ENCODE measurements at places on chromosomes 13 and 19.

DNA sequence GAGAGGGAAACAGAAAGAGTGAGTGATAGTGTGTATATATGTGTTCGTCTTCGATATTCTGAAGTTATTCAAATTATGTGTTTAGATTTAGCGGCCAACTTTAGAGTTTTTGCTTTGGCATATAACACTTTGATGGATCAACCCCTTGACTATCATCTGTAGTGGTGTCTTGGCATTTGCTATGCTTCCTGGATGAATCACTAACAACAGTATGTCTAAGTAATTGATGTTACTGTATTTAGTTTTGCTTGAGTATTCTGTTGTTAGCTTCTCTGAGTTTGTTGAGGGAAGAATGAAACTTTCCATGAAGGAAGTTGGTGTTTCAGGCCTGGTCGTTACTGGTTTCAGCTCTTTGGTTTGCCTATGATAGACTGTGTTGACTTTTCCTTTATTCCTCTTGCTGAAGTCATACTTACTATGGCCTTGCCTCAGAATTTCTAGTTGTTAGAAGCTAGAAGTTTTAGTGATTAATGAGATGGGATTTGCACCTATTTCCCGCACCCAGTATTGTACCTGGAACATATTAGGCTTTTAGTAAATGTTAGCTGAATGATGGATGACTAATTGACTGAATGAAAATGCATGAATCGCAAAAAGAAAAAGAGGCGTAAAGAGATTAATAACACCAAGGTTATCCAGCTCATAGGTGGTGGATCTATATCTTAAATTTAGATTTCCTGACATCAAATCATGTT, 20.7 kb downstream of the NDFIP2 start:
- DNase-seq = no peak

- DNase-seq = no peak
These were observed 69.9 kb downstream of the SLITRK6 start for GRCh38 chr13:85729296-85729695.

DNA sequence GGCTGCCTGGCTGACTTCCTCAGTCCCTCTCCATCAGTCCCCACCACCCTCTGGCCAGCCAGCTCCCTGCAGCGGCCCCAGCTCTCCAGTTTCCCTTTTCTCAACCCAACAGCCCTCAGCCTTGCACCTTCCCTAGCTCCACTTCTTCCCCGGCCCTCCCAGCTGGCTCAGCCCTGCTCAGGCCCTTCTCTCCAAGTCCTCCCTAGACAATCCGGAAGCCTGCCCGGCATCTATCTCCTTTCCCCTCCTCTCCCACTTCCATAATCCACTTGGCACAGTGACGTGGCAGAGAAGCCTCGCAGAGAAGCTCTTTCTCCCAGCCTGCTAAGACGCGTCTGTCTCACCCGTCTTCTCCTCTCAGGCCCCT, 1.1 kb downstream of the UBXN6 start:
- peak; percentile 47 for DNase-seq

- DNase-seq = no peak
These were observed 6.9 kb downstream of the LENG9 start for GRCh38 chr19:54456423-54457373.

DNA sequence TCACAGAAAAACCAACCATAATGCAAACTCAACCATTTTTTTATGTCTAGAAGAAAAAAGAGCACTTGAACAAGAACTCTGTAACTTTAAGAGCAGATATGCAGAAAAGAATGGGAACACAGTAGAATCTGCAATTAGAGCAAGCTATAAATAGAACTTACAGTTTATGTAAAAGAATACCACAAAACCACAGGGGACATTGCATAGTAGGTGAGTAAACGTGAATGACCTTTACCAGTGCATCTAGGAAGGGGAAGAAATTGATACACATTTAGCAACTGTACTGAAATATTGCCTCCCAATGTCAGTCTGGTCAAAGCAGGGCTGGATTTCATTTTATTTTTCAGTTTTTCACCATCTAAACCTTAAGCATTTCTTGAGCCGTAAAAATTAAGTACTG, 242.2 kb upstream of the EDNRB start:
- peak; percentile 52 for DNase-seq

DNA sequence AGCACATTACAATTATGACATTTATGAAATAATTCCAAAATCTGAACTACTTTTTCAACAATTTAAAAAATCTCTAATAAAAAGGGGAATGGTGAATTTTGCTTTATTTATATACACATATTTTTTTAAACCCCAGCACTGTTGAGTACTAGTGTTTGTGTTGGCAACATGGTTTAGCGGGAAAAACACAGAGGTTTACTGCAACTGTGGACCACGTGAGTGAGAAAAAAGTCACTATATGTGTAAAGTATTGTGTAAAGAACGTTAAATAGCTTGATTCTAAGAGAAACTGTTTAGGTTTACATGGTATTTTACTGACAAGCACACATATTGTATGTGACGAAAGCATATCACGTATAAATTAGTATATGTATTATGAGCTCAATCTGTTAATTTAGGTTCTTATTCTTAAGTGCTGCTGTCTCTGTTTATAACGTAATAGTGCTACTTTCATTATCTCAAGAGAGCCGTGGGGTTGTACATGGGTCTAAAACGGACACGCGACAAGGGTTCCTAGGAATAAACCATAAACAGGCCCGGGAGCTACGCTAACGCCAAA, 617 bp downstream of the SKA3 start:
- DNase-seq = peak; percentile 6

- DNase-seq = no peak
These were observed 159.3 kb downstream of the PDS5B start for GRCh38 chr13:32745509-32745908.

- DNase-seq = no peak
These were observed 2.0 kb upstream of the TSHZ3 start for GRCh38 chr19:31351056-31351854.

DNA sequence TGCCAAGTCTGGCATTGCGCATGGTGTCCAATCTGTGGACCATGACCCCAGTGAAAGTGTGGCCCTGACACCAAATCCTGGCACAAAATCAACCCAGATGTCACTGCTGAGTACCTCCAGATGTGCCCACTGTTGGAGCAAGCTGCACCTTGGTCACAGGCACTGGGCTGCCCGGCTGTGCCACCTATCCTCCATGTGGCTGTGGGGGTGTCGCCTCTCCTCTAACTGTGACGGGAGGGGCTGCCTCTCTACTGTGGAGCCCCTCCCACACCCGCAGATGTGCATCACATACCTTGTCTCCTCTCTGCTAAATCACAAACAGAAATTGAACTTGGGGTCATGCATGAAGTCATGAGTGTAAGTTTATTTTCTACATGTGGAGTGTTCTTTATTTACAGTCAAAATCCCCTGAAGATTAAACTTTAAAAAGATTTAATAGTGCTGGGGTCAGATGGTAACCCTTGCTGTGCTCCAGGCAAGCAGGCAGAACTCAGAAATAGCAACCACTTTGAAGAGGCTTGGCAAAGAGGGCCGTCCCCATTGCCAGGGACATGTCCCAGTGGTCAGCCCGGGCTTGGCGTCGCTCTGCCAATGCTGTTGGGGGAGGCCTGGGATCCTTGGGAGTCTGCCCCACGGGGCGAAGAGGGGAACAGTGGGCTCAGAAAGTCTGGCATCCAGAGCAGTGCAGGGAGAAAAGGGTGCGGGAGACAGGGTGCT, 46.4 kb upstream of the ZNF536 start:
- DNase-seq = no peak

GRCh38 chr19:40673397-40673796, 17.1 kb downstream of the NUMBL start:
- no peak for DNase-seq

- DNase-seq = peak; percentile 20
These were observed at the start of gene DOCK6 for GRCh38 chr19:11261971-11262839. TSS of gene DOCK6 (minus strand) at chr19:11262524. CDS start at chr19:11262440, 84 bp downstream.

DNA sequence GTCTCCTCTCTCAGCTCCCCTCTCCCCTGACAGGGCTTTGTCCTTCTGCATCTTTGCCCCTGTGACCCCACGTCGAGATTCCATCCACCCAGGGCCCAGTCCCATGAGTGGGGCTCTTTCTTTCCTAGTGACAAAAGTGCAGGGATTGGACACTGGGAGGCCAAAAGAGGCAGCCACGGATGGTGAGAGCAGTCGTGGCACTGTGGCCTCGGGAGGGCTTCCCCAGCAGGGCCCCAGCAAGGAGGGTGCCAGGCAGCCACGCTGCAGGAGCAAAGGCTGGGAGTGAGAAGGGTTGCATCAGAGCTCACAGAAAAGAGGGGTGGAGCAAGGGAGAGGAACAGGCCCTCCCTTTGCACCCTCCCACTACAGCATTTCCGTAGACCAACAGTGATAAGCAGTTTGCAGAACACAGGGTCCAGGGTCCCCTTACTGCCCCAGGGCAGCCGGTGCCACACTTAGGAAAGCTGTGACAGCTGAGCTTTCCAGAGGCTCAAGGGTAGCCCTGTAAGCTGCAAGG, 4.9 kb downstream of the ZSCAN1 start:
- no peak for DNase-seq

DNA sequence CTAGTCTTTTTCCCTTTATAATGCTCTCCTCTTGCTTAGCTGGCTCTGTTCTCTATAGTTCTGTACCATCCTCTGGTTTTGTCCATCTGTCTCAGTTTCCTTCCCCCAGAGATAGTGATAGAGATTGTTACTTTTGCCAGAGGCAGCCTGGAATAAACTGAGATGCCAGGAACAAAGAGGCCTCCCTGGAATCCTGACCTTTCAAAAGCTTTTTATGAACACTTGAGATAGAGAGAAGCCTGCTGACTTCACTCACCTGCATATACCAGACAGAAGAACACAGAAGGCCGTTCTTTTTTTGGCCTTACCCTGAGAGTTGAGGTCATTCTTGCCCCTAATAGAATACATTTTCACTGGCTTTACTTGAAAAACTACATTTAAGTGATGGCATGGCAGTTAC, 150.2 kb downstream of the LHFPL6 start:
- DNase-seq = no peak

DNA sequence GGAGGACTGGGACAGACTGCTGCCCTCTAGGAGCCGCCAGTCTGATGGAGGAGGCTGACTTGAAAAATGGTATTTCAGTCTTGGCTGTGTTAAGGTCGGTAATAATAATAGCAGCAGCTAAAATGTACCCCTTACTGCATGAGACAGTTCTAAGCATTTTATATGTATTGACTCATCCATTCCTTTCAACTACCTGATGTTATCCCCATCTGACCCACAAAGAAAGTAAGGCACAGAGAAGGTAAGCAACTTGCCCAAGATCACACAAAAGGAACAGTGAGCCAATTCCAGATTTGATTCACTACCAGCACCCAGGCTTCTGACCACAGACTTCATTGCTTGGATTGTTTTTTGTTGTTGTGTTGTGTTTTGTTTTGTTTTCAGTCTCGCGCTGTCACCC, 4.0 kb downstream of the NCAN start:
- no peak for DNase-seq
